ENCODE measurements at places on chromosomes 16 and 17.

GRCh38 chr16:11497851-11498289, 88.8 kb downstream of the LITAF start:
- DNase-seq = no peak

DNA sequence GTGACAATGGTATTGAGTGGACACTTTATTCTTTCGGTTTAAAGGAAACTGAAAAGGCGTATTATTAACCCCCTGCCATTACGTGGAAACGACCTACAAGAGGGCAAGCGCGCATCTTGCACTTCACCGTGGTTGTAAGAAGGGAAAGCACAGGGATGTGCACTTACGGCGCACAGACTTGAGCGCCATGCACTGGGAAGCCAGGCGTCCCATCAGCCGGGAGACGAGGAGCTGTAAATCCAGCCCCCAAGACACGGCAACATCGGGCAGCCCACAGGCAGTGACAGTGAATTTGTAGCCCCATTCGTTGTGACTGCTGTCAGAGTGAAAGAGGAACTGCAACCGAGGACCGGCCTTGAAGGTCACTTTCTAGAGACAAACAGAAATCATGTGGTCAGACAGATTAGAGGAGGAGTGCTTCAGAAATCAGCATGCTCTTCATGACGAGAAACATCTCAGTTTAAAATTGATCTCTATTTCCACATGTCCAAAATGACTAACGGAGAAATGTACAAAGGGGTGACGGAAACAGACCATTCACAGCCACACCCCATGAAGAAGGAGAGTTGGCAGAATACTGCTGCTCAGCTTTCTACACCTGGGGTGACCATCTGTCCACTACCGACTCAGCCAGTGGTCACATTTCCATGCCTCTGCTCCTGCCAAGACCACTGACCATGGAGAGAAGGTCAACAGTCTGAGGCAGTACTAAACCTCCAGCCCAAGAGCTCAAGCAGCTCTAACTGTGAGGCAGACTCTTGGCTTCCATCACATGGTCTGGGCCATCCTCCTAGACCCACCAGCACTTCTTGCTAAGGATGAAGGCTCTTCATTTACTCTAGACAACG, 68.6 kb downstream of the ZZEF1 start:
- no peak for DNase-seq

GRCh38 chr16:29007730-29008593, 23.1 kb downstream of the LAT start:
- DNase-seq = no peak

DNA sequence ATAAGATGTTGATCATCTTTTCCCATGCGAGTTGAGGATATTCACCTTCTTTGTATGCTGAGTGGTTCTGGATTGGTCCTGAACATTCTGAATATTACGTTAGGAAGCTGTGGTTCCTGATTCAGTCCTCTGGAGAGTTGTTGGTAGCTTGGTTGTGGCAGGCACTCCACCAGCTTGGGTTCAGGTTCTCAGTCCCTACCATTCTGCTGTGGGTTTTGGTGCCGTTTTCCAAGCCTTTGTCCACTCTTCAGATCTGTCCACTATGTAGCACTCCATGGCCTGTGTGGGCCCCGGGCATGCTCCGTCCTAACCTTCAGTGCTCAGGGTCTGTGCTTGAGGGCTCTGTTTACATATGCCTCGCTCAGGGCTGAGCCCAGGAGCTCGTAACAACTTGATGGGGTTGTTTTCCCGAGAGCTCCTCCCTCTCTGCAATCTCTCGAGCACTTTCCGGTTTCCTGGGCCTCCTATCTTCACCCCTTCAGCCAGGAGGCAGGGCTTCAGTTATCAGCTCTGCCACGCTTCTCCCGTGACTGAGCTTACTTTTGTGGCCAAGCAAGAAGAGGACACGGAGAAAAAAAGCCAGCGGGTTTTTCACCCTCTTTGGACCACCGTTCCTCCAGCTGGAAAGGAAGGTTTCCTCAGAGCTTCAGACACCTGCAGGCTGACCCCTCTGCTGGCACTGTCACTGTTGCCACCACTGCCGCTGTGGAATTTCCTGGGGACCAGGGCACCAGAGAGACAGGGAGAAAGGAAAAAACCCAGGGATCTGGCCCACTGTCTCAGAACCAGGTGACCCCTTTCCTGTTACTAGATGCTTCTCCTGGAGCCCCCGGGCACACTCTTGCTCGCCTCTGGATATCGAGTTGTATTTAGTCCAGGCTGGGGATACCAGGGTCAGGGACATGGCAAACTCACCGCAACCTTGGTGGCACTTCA, 19.6 kb downstream of the KIAA0513 start:
- DNase-seq = no peak

DNA sequence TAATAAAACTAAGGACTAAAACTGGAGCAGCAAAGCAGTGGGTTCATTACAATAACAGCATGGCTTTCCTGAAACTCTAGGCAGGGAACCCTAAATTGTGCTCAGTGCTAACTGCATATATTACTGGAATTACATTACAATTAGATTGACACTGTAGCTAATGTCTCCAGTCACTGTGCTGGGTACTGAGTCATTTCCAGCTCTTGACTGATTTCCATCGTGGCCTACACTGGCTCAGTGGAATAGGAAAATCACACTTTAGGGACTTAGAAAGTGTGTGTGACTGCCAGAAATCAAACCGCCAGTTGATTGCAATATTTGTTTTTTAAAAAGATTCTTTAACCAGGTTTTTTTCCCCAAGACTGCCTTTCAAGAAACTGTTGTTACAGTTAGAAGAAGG, 1447.4 kb upstream of the GOT2 start:
- no peak for DNase-seq

- no peak for DNase-seq
Measured at GRCh38 chr16:67212766-67213165, 13.8 kb downstream of the ELMO3 start.

GRCh38 chr17:65514082-65514481, 47.4 kb downstream of the AXIN2 start:
- DNase-seq = no peak

DNA sequence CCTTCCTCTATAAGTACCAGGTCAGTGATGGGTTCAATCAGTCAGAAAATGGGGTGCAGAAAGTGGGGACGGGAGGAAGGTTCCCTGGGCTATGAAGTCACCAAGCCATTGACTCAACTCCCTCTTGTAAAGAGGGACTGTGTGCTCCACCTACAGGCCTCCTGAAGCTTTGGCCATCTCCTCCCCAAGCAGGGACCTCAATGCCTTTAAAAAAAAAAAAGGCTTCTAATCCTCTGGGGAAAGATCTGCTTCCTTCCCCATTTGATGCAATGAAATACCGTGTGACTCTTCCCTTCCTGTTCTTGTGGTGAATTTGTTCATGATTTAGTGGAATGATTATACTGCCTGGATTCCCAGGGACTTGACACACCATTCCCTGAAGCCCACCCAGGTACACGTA, 30.8 kb downstream of the VWA3A start:
- DNase-seq = no peak

DNA sequence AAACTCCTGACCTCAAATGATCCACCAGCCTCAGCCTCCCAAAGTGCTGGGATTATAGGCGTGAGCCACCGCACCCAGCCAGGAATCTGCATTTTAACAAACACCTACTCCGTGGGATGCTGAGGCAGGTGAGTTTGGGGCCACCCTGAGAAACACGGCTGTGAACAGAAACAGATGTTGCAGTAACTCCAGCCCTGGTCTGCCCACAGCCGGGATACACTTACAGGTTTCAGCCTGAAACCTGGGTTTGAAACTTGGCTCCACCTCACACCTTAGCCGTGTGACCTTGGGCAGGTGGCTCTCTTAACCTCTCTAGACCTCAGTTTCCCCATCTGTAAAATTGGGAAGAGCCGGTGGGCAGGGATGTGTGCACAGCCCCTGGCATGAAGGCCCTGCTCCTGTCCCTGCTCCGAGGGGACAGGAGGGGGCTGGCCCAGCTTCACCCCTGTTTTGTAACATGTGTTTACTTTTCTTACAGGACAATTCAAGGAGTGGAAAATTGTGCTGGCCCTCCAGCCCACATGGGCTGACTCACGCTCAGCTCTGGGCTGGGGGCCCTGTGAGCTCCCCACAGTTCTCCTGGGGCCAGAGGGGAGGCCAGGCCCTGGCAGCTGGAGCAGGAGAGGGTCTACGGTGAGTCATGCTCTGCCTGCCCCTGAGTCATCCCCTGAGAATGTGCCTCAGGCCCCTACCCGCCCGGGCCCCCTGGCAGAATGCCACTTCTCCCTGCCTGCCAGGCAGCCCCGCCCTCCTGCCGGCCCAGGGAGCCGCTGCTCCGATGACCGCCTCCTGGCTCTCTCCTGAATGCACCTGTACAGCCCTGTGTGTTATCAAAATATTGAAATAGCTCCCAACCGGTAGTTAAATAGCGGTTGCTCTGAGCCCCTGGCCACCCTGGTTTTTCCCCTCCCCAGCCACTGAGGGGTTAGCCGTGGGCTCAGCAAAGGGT, 7.7 kb upstream of the PPL start:
- peak; percentile 97 for DNase-seq

DNA sequence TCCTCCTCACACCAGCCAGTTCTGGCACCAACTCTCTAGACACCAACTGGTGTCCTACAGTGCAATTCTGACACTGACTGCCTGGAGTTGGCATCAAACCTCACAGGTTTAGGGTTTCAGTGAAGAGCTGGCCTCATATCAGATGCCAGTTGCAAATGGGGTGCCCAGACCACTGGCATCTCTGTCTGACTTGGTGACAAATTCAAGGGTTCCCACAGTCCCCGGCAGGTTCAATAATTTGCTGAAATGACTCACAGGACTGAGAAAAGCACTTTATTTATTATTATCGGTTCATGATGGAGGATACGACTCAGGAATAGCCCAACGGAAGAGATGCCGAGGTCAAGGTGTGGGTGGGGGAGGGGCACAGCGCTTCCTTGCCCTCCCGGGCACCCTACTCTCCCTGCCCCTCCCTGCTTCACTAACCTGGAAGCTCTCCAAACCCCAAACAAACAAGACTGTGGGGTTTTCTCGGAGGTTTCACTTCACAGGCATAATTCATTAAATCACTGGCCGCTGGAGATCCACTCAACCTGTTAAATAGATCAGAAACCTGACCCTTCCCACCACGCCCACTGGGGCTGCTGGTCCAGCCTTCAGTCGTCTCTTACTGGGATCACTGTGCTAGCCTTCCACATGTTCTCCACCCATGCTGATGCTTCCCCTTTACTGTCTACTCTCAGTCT, 1.7 kb upstream of the NLRP1 start:
- no peak for DNase-seq

- DNase-seq = no peak
Measured at GRCh38 chr16:71672125-71672524, 46.1 kb downstream of the MARVELD3 start.

DNA sequence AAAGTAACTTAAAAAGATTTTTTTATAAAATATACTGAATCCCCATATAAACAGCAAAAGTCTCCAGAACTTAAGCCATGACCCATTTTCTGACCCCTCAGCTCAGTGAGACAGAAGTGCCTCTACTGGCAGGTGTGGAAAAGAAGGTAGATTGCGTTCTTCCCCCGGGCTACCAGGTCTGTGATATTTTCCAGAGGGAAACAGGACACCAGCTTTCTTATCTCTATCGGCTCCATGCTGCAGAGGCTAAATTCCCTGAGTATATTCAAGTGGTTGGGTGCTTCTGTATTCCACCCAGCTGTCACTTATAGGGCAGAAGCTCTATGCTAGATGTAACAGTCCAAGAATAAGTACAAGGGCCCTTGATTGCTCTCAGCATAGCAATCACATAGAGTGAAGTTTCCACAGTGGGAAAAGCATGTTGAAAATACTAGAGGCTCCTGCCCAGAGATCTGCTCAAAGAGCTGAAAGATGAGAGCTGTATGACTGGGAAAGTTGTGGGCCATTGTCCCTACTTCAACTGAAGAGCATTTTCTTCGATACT, 687.3 kb downstream of the CDH11 start:
- peak; percentile 72 for DNase-seq

GRCh38 chr16:629833-630248, 944 bp upstream of the WFIKKN1 start:
- no peak for DNase-seq

DNA sequence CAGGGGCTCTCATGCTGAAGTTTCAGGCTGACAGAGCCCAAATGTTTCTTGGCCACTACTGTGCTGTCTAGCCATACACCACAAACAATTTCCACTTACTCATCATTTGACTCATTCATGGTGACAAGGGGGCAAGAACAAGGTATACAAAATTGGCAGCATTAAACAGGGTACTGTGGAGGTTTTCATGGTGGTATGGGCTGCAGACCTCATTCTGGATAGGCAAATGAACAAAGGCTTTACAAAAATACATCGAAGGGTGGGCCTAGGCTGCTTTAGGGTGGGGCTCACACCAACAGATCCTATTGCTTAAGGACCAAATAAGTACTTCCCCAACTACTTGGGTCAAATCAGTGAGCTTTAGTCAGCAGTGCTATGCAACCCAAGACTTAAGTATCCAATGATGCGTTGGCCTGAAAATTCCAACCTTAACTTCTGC, 53.0 kb downstream of the N4BP1 start:
- no peak for DNase-seq

GRCh38 chr17:78359321-78359996, 418 bp downstream of the SOCS3 start:
- peak; percentile 32 for DNase-seq

- DNase-seq = no peak
Measured at GRCh38 chr17:80312621-80313135, 52.0 kb downstream of the RNF213 start.

DNA sequence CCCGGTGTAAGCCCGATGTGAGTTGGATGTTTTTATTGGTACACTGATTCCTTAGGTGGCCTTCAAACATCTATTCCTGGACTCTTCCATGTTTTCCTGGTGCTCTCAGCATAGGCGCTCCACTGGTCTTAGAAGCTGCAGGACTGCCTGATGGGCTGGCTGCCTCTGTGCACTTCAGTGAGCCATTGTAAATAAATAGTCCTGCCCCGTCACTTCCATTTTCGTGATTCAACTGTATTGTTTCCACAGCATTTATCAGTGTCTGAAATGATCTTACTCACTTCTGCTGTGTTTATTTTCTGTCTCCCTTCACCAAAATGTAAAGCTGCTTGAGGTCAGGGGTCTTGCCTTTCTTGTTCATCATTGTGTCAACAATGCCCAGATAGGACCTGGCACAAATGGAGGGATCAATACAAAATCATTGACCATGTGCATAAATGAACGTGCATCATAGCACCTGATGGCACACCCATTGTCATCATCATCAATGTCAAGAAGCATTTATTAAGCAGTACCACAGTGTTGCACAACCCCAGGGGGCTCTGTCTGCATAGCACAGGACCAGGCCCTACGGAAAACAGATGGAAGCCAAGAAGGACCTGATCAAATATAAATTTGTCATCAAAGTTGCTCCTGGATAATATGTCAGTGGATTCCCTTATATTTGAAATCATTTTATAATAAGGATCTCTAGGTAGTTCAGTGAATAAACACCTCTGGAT, 66.6 kb upstream of the CPHXL start:
- DNase-seq = no peak

- DNase-seq = no peak
Measured at GRCh38 chr16:56763291-56763916, 33.5 kb downstream of the NUP93 start.

Measured in BE2C (cell line).